ENCODE measurements at places on chromosomes 12 and 14. TPM values are rescaled to one million over a fixed set of nuclear protein-coding genes. Genes with fewer than 3 reads are reported as not detected.

DNA sequence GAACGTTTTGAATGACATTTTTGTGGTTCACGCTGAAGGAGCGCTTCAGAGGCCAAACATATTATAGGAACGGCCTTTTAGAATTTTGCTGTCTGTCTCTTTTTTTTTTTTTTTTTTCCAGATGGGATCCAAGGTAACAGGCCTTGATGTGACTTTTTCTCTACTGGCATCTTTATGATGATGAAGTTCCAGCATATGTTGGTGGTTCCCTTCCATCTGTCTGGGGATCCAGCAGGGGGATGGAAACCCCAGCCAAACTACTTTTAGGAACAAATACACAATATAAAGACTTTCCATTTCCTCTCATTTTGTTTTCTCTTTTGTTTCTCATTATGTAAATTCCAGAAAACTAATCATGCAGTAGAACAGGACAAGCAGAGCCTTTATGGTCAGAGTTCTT lies 239.3 kb upstream of the PRICKLE1 start:
- no peaks in the 10 kb centered on the region for H3K36me3 ChIP-seq
- no peaks in the 10 kb centered on the region for H3K27me3 ChIP-seq
- no peaks in the 10 kb centered on the region for H3K4me1 ChIP-seq
- no peak for DNase-seq
- H3K27ac ChIP-seq = no peak overlapping the region

The LRP1-AS gene
- not detected for polyA plus RNA-seq

DNA sequence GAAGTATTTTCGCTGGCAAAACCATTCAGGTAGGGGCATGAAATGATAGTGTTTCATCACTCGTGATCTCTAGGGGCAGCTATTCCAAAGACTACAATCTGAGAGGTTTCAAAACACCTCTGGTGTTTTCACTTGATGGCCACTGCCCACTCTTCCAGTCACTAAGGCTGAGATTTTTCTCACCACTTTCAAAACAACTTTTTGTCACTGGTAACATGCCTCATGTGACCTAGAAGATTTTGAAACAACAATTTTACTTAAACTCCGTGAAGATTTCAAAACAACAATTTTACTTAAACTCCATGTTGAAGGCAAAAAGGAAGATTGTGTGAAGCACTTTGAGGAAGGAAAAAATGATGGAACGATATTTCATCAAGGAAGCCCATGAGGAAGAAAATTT lies 1.2 kb upstream of the IRAK3 start:
- H3K27me3 ChIP-seq = peaks cover 9% of the 10 kb centered on the region
- DNase-seq = no peak
- no peak overlapping the region for H3K27ac ChIP-seq
- no peak overlapping the region for H3K4me3 ChIP-seq
- no peaks in the 10 kb centered on the region for H3K36me3 ChIP-seq

GRCh38 chr14:91947475-91948184 lies at the start of gene FBLN5:
Gene FBLN5, minus strand, starts transcription at chr14:91947694. Its CDS starts 465 bp downstream, at chr14:91947229.
- peaks cover 4% of the 10 kb centered on the region for H3K4me1 ChIP-seq
- peak within 1 kb of the TSS; percentile 57 for H3K4me3 ChIP-seq
- no peaks in the 10 kb centered on the region for H3K36me3 ChIP-seq
- peaks cover 11% of the 10 kb centered on the region for H3K27me3 ChIP-seq
- H3K27ac ChIP-seq = no peak within 1 kb of the TSS

DNA sequence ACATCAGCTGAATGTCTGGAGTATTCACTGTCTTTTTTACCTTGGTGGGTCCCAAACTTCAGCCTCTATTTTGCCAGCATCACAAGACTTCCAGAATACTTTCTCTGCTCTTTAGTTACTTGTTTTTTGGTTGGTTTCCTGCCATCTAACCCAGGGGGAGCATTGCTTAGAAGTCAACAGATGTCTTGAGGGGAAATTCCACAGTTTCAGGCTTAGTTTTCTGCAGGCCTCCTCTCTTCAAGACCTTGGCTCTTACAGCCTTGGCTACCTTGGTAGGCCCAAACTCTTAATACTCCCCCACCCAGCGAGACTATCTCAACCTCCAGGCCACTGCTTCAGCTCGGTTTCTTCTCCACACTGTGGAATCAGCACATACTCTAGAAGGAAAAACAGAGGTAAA lies 41.7 kb downstream of the NEDD1 start:
- H3K36me3 ChIP-seq = peaks cover 6% of the 10 kb centered on the region
- H3K27ac ChIP-seq = no peak overlapping the region
- no peaks in the 10 kb centered on the region for H3K4me1 ChIP-seq
- no peaks in the 10 kb centered on the region for H3K27me3 ChIP-seq
- DNase-seq = no peak

DNA sequence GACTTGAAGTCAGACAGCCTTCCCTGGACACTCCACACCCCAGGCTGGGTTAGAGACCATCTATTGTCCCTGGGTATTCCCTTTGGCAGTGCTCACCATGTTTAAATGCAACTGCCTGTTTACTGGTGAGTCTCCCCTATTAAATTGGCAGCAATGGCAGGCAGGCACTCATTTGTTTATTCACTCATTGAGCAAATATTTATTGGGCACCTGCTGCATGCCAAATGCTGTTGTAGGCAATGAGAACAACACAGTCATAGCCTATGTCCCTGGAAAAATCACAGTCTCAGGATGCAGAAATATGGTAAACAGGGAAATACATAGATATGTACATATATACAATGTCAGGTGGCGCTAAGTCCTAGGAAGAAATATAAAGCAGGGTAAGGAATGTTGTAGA lies 212.8 kb downstream of the SUDS3 start:
- H3K4me3 ChIP-seq = no peak overlapping the region
- H3K27ac ChIP-seq = no peak overlapping the region
- no peak for DNase-seq
- H3K4me1 ChIP-seq = no peaks in the 10 kb centered on the region

The AMIGO2 gene
- 27.0 TPM for polyA plus RNA-seq

- H3K36me3 ChIP-seq = no peaks in the 10 kb centered on the region
- no peak for DNase-seq
- H3K27ac ChIP-seq = no peak overlapping the region
- H3K27me3 ChIP-seq = no peaks in the 10 kb centered on the region
- H3K4me3 ChIP-seq = no peak overlapping the region
- H3K4me1 ChIP-seq = peaks cover 9% of the 10 kb centered on the region
These were observed 23.6 kb downstream of the IRF2BPL start for GRCh38 chr14:77004711-77005460.

DNA sequence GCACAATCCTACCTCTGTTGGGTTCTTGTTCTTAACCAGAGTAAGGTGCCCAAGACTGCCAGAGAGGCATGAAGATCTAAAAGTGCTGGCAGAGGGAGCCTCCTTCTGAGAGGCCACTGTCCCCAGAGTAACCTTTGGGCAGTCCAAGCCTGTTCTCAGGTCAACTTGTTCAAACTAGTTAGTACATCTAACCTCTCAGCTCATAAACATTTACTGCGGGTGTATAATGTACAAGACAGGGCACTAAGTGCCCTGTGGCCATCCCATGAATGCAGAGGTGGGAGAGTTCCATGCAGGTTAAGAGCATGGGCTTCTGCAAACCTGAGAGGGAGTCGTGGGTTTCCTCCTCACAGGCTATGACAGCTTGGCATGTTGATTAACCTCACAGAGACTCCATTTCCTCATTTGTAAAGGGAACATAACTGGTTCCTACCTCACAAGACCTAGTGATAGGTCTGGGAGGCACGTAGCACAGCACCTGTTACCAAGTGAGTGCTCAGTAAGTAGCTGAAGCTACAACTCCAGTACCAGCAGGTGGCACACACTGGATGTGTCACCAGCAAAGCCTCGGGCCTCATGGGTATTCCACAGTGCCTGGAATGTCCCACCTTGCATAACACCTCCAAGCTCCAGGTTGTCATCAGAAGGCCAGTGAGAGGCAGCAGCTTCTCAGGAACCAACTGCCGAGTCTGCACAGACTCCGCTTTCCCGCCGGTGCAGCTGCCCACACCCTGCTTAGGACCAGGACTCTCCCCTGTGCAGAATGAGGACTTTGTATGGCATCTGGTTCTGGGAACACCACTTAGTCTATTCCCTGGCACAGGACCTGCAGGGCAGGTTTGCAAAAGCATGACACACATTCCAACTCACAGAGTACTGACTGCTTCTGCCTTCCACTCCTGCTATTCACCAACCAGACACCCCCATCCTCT lies 4.4 kb downstream of the VDR start:
- peaks cover 49% of the 10 kb centered on the region for H3K4me1 ChIP-seq
- H3K4me3 ChIP-seq = no peak overlapping the region
- DNase-seq = peak; percentile 18
- H3K27me3 ChIP-seq = no peaks in the 10 kb centered on the region

DNA sequence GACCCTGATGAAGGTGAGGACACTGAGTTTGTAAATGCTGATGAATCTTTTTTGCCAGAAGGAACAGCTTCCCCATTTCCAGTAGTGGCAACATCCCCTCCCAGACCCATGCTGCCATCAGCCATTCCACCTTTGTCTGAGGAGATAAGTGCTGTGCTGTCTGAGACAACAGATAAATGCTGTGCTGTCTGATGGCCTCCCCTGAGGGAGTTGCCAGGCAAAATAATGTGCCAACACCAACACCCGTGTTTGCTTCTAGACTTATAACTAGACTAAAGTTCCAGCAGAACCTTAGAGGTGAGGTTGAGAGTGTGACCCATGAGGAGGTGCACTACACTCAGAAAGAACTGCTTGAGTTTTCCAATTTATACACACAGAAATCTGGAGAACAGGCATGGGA lies 349.5 kb downstream of the C12orf75 start:
- H3K36me3 ChIP-seq = no peaks in the 10 kb centered on the region
- H3K27me3 ChIP-seq = no peaks in the 10 kb centered on the region
- H3K4me3 ChIP-seq = no peak overlapping the region
- no peak overlapping the region for H3K27ac ChIP-seq
- DNase-seq = no peak

The FOS gene
- 96.7 TPM for polyA plus RNA-seq

The OR6C1 gene
- polyA plus RNA-seq = not detected

DNA sequence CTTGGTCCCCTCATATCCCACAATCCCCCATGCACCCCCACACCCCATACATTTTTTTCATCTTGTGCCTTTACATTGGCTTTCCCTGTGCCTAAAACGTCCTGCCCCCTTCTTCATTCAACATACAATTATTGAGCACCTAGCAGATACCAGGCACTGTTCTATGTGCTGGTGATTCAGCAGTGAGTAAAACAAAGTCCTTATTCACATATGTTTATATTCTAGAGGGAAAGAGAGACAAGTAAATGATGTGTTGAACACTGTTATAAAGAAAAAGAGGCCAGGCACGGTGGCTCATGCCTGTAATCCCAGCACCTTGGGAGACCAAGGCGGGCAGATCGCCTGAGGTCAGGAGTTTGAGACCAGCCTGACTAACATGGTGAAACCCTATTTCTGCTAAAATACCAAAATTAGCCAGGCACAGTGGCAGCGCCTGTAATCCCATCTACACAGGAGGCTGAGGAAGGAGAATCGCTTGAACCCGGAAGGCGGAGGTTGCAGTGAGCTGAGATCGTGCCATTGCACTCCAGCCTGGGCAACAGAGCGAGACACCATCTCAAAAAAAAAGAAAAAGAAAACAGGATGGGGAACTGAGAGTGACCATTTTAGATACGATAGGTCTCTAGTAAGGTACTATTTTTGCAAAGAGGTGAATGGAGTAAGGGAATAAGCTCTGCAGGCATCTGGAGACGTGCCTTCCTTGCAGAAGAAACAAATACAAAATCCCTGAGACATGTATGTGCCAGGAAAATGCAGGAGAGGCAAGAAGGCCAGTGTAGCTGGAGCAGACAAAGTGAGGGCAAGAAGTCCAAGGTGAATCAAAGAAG lies 12.2 kb downstream of the SLC7A7 start:
- H3K36me3 ChIP-seq = no peaks in the 10 kb centered on the region
- H3K4me3 ChIP-seq = no peak overlapping the region
- no peaks in the 10 kb centered on the region for H3K4me1 ChIP-seq
- no peaks in the 10 kb centered on the region for H3K27me3 ChIP-seq

- no peaks in the 10 kb centered on the region for H3K27me3 ChIP-seq
- H3K4me3 ChIP-seq = peak overlapping the region; percentile 55
- peaks cover 9% of the 10 kb centered on the region for H3K4me1 ChIP-seq
These were observed 602 bp downstream of the CHFR start for GRCh38 chr12:132886529-132887477.

GRCh38 chr12:55467836-55468235 lies 2.1 kb downstream of the OR6C70 start:
- H3K4me3 ChIP-seq = no peak overlapping the region
- DNase-seq = no peak
- no peak overlapping the region for H3K27ac ChIP-seq
- no peaks in the 10 kb centered on the region for H3K4me1 ChIP-seq

DNA sequence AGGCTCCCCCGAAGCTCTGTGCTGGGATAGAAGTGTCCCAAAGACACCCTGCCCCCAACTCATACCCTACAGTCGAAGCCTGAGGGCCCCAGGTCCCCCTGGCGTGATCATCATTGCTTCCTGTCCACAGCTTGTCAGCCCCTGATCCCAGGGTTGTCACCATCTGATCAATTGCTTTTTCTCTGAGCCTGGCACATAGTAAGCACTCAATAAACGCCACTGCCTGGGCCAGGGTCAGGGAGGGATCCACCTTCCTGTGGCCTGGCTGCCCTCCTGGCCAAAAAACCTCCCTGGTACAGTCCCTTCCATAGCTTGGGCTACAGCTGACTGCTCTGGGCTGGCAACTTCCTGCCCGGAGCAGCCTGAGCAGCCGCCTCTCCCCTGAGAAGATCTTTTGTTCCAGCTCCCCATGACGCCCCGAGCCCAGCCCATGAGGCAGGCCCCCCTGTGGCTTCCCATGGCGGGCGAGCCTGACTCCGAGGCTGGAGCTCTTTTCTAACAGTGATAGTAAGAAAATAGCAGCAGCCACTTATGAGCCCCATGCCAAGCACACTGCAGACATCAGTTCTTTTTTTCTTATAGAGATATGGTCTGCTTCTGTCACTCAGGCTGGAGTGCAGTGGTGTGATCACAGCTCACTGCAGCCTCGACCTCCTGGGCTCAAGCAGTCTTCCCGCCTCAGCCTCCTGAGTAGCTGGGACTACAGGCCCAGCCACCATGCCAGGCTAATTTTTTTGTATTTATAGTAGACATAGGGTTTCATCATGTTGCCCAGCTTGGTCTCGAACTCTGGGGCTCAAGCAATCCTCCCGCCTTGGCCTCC lies 6.5 kb downstream of the SH2B3 start:
- no peaks in the 10 kb centered on the region for H3K36me3 ChIP-seq
- H3K27me3 ChIP-seq = no peaks in the 10 kb centered on the region
- peak overlapping the region; percentile 97 for H3K27ac ChIP-seq
- no peak for DNase-seq

The KRT73 gene
- 6.2 TPM for polyA plus RNA-seq

DNA sequence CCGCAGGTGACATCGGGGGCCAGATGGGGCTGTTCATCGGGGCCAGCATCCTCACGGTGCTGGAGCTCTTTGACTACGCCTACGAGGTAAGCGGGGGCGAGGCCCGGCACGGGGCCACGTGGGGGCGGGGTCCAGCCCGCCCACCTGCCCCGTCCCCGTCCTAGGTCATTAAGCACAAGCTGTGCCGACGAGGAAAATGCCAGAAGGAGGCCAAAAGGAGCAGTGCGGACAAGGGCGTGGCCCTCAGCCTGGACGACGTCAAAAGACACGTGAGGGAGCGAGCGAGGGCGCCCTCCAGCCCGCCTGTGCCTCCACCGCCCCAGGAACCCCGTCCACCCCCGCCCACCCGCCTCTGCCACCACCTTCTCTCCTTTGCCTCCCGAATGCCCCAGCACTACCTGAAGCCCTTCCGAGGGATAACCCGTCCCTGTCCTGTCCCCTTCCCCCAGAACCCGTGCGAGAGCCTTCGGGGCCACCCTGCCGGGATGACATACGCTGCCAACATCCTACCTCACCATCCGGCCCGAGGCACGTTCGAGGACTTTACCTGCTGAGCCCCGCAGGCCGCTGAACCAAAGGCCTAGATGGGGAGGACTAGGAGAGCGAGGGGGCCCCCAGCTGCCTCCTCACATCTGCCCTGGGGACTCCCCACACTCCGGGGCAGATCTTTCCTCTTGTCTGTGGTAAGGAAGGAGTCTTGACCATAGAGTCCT lies 3.9 kb upstream of the SMARCD1 start:
- no peaks in the 10 kb centered on the region for H3K36me3 ChIP-seq
- H3K4me1 ChIP-seq = no peaks in the 10 kb centered on the region
- H3K27ac ChIP-seq = no peak overlapping the region
- H3K4me3 ChIP-seq = no peak overlapping the region
- no peaks in the 10 kb centered on the region for H3K27me3 ChIP-seq
